Stimulated activated CD8-positive, alpha-beta memory T cell treated with anti-CD3 and anti-CD28 coated beads, Interleukin-2, amount 100 ng/mL, for 1 hour (primary cell): ENCODE measurements at places on chromosomes 1 and 21.

DNA sequence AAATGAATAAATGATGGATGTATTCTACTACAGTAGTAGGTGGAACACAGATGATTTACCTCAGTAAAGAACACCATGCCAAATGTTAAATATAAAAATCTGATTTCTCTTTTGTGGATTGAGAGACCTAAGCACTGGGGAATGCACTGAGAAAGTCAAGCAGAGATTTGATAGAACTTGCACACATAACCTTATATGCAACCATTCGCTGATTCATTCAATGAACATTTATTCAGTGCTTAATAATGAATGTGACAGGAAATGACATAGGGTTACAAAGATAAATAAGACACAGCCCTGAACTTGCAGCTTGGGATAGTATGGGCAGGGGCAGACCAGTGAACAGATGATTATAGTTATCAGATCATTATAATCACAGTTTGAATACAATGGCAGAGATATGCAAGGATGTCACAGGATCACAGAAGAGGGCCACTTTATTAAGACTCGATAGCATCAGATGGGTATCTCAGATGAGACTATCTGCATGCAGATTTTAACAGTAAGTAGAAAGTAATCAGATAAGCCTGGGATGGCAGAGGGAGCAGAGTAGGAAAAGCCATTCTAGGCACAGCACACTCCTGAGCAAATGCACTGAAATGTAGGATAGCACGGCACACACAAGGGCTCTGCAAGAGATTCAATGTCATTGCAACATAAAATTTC, 169.4 kb downstream of the ASTN1 start:
- DNase-seq = no peak

GRCh38 chr1:232547938-232548484, 81.9 kb downstream of the SIPA1L2 start:
- DNase-seq = no peak

DNA sequence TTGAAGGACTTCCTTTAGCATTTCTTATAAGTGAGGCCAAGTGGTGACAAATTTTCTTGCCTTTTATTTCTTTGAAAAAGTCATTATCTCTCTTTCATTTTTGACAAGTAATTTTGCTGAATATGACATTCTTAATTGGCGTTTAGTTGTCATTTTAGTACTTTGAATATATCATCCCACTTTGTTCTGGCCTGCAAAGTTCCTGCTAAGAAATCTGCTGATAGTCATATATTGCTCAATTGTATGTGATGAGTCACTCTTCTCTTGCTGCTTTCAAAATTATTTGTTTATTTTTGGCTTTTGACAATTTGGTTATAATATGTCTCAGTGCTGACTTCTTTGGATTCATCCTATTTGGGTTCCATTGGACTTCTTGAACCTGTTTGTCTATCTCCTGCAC, 312.6 kb downstream of the DUSP10 start:
- DNase-seq = no peak

DNA sequence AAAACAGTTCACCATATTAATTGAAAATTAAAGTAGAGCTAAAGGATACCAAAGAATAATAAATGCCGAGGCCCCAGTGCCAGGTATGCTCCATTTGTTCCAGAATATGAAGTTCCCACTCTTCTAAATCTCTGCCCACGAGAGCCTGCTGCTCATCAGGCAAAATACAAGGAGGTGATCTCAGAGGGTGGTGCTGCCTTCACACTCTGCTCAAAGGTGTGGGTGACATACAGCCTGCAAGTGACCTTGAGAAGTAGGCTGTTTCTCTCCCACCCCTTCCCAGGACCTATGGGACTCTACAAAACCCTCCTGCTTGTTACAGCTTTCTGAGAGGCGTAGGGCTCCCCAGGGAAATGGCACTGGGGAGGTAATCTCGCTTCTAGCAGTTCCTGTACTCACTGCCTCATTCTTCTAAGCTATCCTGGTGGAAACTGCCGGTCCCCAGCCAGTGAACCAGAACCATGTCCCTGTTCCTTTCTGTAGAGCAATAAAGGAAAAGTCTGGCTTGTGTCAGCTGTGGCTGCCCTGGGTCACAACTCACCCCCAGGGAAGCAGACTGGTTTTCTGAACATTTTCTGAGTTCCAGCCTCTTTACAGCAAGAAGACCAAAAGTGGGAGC, 26.9 kb upstream of the DPT start:
- DNase-seq = no peak

DNA sequence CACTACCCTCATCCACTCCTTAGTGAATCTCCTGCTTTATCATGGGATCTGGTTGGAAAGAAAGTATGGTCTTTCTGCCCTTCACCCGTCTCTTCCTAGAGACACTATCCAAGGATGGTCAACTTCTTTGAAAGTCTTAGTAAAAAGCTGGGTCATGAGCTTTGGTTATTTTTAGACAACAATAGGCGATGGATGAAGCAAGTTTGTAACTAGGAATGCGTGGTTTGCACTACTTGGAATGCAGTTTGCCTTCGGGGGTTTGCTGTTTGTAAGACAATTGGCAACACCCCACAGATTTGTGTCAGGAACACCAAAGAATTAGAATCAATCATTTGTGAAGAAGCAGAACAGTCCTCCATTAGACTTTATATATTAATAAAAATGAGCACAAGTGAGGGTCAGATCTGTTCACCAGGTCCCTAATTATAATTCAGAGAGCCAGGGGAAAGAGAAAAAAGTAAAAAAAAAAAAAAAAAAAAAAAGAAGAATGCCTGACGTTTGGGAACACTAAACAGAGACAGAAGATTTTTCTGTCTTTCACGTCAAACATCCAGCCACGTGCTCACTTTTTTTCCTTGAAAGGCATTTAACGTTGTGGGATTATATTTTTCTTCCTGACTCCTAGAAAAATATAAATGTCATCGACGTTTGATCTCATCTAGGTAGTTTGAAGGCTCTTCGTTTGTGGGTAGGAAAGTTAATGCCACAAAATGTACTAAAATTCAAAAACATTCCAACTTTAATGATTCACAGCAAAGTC, 60.7 kb upstream of the BTG3 start:
- no peak for DNase-seq

DNA sequence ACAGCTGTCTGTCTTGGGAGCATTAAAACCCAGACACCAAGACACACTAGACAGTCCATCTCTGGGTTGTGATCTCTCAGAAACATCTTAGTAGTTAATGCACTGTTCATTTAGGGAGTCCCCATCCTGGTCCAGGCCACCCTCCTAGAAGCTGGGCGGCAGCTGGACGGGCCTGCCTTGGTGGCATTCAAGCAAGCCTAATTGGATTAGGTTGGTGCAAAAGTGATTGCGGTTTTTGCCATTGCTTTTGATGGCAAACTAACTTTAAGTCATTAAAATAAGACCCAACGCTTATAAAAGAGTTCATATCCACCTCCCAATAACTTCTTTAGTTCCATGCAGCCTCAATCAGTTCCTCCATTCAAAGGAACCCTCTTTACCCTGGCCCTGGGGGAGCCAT, 21.7 kb downstream of the ATP5PO start:
- DNase-seq = no peak

DNA sequence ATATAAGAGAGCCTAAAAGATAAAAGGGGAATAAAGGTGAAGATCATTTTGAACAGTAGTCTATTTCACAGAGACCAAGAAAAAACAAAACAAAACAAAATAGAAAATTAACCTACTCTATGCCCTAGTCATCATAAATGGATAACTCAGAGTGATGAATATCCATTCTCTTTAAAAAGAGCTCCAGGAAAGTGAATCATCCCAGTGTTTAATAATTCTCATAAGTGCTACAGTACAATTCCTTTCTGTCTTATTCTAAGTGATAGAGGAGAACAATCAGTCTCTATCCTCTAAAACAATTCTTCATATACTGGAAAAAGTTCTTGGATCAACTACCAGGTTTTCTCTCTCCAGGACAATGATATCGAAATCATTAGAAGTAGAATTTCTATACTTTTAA, 45.8 kb downstream of the GDAP2 start:
- DNase-seq = no peak

DNA sequence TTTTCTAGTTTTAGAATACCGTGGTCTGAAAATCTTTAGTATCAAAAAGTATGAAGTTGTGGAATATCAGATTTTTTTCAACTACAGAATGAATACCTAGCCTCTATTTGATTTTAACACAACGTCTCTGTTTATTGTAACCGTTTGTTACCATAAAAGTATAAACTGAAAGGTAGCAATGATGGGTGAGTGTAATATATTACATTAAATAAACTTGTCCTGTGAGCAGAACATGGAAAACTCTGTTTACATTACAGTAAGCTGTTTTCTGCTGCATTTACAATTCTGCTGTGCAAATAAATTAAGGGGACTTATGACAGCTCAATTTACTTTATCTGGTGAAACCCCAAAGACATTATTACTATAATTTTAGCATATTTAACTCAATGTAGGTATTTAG, 62.5 kb downstream of the CHRM3 start:
- no peak for DNase-seq

DNA sequence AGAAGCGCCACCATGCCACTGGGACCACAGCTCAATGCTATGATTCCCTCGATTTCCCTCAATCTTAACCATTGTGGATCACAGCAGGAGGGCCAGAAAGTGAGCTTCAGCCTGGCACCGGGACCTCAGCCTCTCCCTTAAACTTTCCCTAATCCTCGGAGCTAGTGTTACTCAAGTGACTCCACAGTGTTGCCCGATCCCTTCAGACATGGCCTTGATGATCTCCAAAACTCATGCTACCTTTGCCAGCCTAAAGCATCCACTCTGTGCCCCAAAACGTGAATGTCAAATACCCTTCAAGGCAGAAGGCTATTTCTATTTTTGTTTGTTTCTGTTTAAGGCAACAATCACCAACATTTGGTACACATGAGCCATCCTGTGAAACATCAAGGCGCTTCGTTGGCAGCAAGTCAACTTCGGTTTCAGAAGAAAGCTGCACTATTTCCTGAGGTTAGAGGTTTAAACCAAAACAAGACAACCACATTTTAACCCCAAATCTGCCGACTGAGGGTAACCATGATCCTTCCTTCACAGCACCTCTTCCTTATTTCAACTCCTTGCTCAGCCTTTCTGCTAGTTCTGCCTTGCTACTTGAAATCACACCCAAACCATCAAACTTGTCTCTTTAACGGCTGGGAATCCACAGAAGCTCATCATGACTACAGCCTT, 94.4 kb upstream of the KRTAP19-8 start:
- no peak for DNase-seq

GRCh38 chr1:164643018-164643417, 84.0 kb downstream of the PBX1 start:
- DNase-seq = no peak

GRCh38 chr1:173853074-173853473, 14.7 kb downstream of the GAS5 start:
- no peak for DNase-seq

GRCh38 chr1:154832384-154832783, 37.7 kb downstream of the KCNN3 start:
- DNase-seq = no peak

GRCh38 chr21:39519835-39520234, 68.1 kb downstream of the SH3BGR start:
- DNase-seq = no peak

- DNase-seq = peak; percentile 0
Measured at GRCh38 chr1:179709841-179710329, 33.2 kb upstream of the FAM163A start.

DNA sequence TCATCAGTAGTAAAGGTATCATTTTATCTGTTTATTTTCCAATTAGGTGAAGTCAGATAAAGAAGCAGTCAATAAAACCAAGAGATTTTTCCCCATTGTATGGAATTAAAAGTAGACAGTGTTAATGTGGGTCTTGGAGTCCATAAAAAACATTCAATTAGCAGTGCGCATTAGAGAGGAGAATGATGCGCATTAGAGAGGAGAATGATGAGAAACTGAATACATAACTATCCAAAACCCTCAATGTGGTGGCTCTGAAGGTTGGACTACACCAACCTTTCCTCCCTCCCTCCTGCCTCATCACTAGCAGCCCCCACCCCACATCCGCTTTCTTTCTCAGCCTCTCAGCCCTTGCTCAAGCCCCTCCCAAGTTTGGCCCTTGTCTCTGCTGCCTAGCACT, 99.5 kb downstream of the DAB1 start:
- DNase-seq = no peak

GRCh38 chr21:31117128-31117916, 79.0 kb upstream of the KRTAP19-8 start:
- no peak for DNase-seq

- DNase-seq = no peak
Measured at GRCh38 chr1:162351246-162351842, 25.3 kb downstream of the SPATA46 start.

GRCh38 chr1:224359207-224359606, 2.5 kb downstream of the CNIH4 start:
- no peak for DNase-seq

DNA sequence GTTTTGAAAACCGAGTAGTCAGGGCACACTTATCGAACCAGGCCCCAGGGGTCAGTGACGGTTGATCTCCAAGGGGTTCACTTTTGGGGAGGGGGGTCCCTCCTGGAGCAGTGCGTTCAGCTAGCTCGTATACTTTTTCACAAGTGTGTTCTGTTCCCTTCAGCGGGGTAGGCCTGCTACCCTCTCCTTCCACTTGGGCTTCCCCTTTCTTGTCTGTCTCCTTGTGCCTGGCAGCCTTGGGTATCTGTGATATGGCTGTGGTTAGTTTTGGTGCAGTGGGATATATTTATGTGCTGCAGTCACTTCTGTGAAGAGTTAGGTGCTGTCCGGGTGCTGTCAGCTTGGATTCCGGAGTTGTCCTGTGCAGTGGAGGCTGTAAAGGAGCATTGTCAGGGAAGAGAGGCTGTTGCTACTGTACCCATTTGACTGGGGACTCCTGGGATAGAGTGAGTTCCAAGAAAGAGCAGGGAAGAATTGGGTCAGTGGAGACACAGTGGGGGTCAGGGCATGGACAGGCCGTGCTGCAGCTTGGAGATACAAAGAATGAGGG, 29.7 kb downstream of the ADARB1 start:
- no peak for DNase-seq

- DNase-seq = no peak
Measured at GRCh38 chr1:57882072-57882471, 458.2 kb upstream of the DAB1 start.

- DNase-seq = no peak
Measured at GRCh38 chr1:158153179-158153578, 27.5 kb upstream of the CD1D start.

DNA sequence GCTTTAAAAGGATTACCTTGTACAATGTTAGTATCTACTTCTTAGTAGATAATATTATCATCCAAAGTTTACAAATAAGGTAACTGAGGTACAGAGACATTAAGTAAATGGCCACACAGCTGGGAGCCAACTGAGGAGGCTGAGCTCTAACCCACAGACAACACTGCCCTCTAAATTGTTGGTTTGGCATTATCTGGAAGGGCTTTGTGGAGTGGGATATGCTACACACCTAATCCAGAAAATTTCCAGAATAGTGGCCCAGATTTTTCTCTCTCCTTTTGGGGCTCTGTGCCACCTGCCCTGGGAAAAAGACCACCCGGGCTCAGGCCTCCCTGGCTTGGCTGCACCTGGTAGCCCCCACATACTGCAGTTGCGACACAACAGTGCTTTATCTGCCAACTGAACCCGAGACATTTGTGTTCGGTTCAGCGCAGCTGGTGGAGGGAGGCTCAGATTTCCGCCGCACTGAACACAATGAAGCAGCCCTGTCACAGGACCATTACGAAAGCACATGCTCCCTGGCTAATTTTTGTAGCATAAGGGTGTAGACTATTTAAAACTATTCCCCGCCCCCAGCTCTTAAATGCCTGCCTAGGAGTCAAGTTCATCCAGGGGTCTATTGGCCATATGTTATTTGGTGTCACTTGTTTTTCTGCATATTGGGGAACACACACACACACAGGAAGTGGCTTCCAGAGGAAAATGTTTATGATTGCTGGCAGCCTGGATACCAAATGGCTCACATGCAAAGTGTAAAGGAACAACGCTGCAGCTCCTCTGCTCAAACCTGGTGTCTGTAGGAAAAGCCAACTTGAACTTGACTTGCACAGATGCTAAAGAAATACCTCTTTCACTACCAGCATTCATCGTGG, 92.3 kb upstream of the ESRRG start:
- DNase-seq = no peak
